ENCODE measurements at places on chromosomes 3 and 15. TPM values are rescaled to one million over a fixed set of nuclear protein-coding genes. Genes with fewer than 3 reads are reported as not detected.

GRCh38 chr3:94269763-94270162 lies 206.9 kb downstream of the NSUN3 start:
- DNase-seq = no peak

- DNase-seq = no peak
Observed at GRCh38 chr3:137035631-137036030, 77.8 kb downstream of the IL20RB start.

GRCh38 chr3:16559653-16560365 lies 45.4 kb downstream of the DAZL start:
- no peak for DNase-seq

- DNase-seq = no peak
Observed at GRCh38 chr3:87924485-87924884, 134.3 kb downstream of the CGGBP1 start.

DNA sequence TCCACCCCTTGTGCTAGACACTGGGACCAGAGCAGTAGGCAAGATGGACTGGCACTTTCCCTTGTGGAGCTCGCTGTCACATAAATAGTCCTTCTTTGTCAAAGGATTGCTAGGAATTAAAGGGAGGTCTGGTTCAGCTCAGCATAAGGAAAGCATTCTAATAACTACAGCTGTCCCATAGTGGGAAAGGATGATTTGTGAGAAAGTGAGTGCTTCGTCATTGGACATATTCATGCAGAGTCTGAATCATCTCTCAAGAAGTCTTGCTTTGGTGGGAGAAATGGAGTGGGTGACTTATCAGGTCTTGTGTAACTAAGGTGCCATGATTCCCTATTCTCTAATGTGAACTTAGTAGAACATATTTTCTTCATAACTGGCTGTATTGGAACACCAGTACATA lies 14.7 kb downstream of the PPARG start:
- no peak for DNase-seq

DNA sequence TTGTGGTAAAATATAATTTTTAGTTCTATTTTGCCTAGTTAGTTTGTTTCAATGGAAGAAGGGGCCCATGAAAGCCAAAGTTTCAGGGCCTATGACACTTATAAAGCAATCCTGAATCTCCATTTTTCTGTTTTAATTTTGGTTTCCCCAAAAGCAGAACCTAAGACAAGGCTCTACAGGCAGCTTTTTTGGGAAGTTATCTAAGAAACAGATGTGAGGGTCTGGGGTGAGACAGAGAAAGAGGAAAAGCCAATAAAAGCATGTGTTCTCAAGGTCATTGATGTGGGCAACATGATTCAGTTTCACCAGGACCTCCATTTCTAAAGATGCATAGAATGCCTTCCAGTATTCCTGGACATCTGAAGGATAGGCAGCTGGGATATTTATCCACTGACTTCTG lies 598.5 kb downstream of the PDCD6IP start:
- DNase-seq = no peak

DNA sequence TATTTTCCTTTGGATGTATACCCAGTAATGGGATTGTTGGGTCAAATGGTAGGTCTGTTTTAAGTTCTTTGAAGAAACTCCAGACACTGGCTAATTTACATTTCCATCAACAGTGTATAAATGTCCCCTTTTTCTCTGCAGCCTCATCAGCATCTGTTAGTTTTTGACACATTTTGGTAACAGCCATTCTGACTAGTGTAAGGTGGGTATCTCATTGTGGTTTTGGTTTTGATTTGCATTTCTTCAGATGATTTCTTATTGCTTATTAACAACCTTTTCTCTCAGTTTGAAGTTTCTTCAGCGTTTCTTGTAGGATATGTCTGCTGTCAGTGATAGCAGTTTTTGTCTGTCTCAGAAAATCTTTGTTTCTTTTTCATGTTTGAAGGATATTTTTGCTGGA lies 15.4 kb downstream of the GALK2 start:
- no peak for DNase-seq

GRCh38 chr3:133280586-133280985 lies 119.3 kb upstream of the BFSP2 start:
- DNase-seq = no peak

GRCh38 chr3:23650371-23651140 lies 155.2 kb upstream of the UBE2E1 start:
- no peak for DNase-seq

- DNase-seq = no peak
Observed at GRCh38 chr3:117846238-117846637, 1136.7 kb downstream of the TUSC7 start.

GRCh38 chr15:40932649-40933516 lies 3.7 kb downstream of the DLL4 start:
- no peak for DNase-seq

Gene CATSPER2
- not detected for polyA plus RNA-seq

Gene BNC1
- polyA plus RNA-seq = not detected

Gene CNTN3
- polyA plus RNA-seq = not detected

Gene ZMYND10
- polyA plus RNA-seq = 3.6 TPM

Gene ITIH1
- polyA plus RNA-seq = not detected

All from immature natural killer cell (primary cell).